RPMI8226 (cell line): ENCODE measurements at places on chromosomes 2 and 18.

- DNase-seq, result peak; percentile 73
Measured at GRCh38 chr2:207142461-207142860, 23.3 kb downstream of the KLF7 start.

- no peak for DNase-seq
Measured at GRCh38 chr2:169095621-169096105, 26.3 kb downstream of the DHRS9 start.

DNA sequence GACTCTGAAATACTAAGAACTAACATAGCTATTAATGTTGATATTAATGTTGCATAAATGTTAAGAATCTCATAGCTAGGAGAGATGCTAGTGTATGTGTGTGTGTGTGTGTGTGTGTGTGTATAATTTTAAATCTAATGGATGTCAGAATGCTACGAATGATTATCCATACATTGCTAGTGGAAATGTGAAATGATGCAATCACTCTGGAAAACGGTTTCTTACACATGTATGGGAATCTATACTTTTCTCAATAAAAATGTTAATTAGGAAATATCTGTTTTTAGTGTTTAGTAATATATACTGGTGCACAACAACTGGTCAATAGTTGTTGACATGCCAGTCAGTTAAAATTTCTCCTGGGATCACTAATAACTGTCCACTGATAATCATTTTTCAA is 908.8 kb upstream of the POU3F3 start:
- no peak for DNase-seq

DNA sequence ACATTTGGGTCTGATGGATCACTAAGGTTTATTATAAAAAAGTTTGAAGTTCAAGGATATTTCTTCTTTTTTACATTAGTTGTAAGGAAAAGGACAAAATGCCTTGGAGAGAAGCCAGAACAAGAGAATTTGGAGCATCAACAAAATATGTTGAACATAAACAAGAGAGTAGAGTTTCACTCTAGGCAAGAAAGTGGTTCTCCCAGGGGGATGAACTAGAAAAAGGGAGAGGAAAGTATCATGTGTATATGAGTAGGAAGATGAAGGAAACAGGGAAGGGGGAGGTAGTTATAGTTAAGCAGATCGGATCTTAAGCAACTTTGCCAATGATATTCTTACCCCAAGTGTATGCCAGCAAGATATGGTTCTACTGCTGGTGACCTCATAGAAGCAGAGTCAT is 63.8 kb upstream of the GALNT3 start:
- no peak for DNase-seq

- no peak for DNase-seq
Measured at GRCh38 chr2:120948662-120949011, 213.0 kb downstream of the GLI2 start.

DNA sequence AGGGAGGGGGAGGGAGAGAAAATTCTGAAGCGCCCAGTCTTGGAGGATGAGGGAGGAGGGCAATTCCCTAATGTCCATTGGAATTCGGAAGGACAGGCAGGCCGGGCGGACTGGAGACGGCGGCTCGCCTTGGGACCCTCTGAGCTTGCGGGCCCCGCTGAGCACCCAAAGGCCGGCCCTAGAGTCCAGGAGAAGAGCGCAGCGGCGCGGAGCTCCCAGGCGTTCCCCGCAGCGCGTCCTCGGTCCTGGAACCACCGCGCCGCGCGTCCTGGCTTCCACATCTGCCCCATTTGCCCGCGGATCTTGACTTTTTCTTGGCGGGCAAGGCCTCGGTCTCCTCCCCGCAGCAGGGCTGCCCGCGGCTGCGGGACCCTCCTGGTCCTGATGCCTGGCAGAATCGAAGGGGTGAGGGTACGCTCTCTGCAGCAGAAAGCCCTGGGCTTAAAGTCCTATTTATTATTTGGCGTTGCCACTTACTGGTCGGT is 675 bp upstream of the MLPH start:
- DNase-seq, result no peak

DNA sequence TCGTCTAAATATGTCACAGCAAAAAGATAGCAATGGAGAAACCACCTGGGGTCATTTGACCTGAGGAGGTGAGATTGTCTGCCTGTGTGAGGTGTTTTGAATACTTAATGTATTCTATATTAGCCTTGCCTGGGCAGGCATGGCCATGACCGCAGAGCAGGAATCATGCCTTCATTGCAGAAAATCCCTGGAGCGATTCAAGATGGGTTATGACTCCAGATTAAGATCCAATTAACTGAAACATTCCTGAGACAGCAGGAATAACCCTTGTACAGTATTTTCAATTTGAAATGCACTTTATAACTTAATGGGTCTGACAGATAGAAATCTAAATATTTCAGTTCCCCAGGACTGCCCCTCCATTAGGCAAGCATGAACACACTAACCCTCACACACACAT is 227.3 kb upstream of the RAB6C start:
- DNase-seq, result no peak

DNA sequence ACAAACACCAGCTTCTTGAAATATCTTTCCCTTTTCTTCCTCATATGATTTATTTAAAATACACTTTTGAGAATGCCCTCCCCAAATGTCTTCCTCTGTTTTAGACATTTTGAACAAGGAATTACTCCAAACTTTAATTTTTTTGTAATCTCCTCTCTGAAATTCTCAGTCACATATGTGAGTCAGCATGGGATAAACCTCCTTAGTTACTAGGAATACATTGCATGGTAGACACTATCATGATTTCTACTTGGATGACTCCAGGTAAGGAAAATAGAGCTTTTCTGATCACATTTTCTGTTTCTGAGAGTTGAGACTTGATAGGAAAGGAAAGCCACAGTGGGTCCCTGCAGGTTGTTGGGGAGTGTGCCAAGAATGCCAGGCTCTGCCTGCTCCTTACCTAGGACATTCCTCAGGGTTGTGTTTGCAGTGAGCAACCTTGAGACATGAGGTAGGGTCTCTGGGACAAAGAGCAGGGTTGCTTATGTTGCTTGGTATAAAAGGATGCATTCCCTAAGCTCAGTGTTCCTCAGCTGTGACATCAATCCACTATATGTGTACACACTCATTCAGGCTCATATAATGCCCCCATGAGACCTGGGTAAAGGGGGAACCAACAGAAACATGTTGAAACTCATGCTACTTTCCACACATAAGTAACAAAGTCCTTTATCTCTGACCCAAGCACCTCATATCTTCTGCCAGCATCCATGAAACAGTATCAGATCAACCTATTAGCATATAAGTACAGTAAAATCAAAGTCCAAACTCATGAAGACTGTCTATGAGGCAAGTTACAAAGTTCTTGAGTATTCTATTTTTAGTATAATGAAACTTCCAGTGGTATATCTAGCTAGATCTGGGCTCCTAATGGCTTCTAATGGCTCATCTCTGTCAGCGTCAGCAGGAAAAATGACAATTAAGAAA is 112.8 kb upstream of the SCN1A start:
- peak; percentile 62 for DNase-seq

- DNase-seq, result no peak
Measured at GRCh38 chr2:191250400-191250799, 5.2 kb downstream of the MYO1B start.

- no peak for DNase-seq
Measured at GRCh38 chr18:24486684-24487083, 26.2 kb downstream of the HRH4 start.

GRCh38 chr2:44943031-44943692 is 1.7 kb downstream of the SIX3 start:
- no peak for DNase-seq

DNA sequence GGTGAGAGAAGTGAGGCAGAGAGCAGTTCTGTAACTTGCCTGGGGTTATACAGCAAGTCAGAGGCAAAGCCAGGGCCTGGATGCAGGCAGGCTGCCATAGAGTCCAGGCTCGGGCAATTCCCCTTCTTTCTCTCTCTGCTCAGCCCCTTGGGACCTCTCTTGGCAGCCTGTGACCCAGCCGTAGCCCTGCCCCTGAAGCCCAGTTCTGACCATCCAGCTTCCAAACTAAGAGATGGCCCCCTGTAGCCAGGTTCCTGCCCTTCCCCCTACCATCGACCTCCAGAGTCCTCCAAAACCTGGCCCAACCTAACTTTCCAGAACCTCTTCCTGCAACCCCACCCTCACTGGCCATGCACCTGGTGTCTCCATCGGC is 201.2 kb downstream of the CTIF start:
- DNase-seq, result no peak

GRCh38 chr18:74113711-74114110 is 33.9 kb downstream of the FBXO15 start:
- no peak for DNase-seq

DNA sequence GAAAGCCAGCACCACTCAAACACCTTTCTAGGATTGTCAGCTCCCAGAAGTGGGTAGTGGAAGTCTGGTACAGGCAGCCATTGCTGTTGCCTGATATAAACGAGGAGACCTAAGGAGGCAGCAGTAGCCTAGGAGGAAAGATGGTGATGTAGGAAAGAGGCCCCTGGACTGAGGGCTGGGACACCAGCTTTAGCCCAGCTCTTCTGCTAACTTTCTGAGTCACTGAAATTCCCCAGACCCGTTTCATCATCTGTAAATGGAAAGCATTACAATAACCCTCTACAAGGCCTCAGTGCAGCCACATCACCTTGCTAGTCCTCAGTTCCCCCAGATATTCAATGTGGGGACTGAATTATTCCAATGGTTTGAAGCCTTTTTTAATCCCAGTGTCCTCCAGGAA is 336.5 kb downstream of the TNS1 start:
- DNase-seq, result no peak

- DNase-seq, result no peak
Measured at GRCh38 chr2:125696560-125696959, 959.4 kb upstream of the GYPC start.

- no peak for DNase-seq
Measured at GRCh38 chr18:7206217-7206616, 24.7 kb upstream of the LRRC30 start.

- no peak for DNase-seq
Measured at GRCh38 chr2:65605058-65605742, 172.8 kb upstream of the SPRED2 start.

DNA sequence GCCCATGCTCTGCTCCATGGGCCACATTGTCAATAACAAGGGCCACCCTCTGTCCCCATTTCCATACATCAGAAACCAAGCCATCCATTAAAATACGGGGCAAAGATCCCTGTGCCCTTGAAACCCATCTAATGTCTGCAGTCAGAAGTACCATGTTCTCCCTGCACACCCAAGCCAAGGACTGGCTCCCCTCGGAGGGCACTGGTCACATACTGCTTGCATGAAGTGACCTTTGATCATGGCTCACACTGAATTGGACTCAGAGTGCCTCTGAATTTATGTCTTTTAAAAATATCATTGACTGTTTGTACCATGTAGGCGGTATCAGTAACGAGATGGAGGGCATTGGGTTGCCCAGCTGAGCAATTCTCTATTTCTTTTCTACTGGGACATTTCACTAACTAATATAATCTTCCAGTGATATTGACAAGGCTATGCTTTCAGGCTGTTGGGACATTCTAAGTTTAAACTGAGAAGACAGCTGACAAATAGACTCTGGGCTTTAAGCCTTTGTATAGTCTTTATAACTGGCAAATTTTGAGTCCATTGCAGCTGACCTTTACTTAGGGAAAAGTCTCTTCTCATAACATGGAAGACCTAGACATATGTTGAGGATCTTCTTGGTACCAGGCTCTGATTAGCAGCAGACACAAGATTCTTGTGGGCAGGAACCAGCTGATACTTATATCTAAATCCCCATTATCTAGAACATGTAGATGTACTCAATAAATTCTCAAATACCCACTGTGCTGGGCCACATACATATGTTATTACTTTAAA is 214.3 kb downstream of the MYCN start:
- DNase-seq, result no peak

GRCh38 chr2:44902217-44903137 is 39.0 kb upstream of the SIX3 start:
- DNase-seq, result no peak

DNA sequence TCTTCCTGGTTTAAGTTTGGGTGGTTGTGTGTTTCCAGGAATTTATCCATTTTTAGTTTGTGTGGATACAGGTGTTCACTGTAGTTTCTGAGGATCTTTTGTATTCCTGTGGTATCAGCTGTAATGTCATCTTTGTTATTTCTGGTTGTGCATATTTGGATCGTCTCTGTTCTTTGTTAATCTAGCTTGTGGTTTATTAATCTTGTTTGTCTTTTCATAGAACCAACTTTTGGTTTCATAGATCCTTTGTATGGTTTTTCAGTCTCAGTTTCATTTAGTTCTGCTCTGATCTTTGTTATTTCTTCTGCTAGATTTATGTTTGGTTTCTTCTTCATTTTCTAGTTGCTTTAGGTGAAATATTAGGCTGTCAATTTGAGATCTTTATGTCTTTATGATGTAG is 202.4 kb upstream of the ZSWIM2 start:
- peak; percentile 9 for DNase-seq

GRCh38 chr2:35931626-35932025 is 424.0 kb upstream of the CRIM1 start:
- DNase-seq, result no peak

DNA sequence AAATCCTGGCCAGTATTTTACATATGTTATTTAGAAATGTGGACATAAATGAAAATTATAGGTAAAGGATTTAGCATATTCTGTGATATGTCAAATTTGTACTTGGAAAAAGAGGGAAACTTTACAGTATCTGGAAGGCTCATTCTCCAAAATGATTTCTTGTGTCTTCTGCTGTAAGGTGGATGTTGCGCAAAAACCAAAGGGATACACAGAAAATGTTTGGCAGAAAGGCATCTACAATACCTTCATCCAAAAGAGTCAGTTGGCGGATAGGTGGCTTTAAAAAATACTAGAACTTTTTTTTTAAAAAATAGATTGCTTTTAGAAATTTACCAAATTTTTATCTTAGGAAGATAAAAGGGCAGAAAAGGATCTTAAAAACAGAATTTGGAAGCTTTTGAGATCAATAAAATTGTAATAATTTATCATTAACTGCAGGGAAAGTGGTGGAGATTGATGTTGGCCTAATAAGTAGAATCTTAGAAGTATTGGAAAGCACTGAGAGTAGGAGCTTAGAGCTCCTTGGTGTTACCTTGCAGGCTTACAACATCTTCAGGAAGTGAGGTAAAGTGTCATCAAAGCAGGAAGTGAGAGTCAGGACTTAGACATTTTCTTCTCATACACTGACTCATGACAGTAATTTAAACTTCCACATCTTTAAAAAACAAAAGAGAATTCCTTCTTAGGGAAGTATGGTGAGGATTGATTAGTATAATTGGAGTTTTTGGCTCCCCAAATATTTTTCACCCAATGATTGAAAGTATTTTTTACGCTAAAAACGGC is 2.1 kb downstream of the NABP1 start:
- peak; percentile 62 for DNase-seq

GRCh38 chr2:229257985-229258384 is 13.1 kb downstream of the PID1 start:
- DNase-seq, result no peak

GRCh38 chr18:77088963-77089722 is 43.4 kb downstream of the MBP start:
- DNase-seq, result no peak

DNA sequence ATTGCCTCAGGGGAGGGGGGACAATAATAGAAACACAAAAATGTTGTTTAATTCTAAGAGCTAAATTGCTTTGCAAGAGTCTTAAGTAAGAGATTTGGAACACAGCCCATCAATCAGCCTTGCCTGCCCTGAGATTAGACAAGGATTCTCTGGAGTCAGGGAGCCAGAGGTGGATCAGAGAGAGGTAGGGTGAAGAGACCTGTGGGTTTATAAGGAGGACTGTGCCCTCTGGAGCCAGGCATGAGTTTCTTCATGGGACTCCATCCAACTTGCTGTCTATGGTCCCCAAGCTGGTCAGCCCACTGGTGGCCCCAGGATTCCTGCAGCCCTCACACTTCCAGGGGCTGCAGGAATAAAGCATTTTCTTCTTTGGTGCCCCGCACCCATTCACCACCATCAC is 139.3 kb downstream of the ALK start:
- DNase-seq, result no peak

- DNase-seq, result no peak
Measured at GRCh38 chr18:26415631-26416030, 132.7 kb downstream of the KCTD1 start.
